ENCODE measurements at places on chromosomes 1 and 21. TPM values are rescaled to one million over a fixed set of nuclear protein-coding genes. Genes with fewer than 3 reads are reported as not detected.

LRRC38 gene
- total RNA-seq = 2.5 TPM

CFAP45 gene
- not detected for total RNA-seq

GRCh38 chr1:109864047-109864822 is 46.4 kb upstream of the CSF1 start:
- no peaks in the 10 kb centered on the region for H3K27me3 ChIP-seq
- DNase-seq = no peak
- H3K27ac ChIP-seq = peak overlapping the region; percentile 66
- H3K36me3 ChIP-seq = no peaks in the 10 kb centered on the region
- H3K4me1 ChIP-seq = peaks cover 27% of the 10 kb centered on the region

MARK1 gene
- total RNA-seq = 13.0 TPM

- H3K27me3 ChIP-seq = no peaks in the 10 kb centered on the region
- H3K27ac ChIP-seq = no peak overlapping the region
- DNase-seq = no peak
- no peaks in the 10 kb centered on the region for H3K36me3 ChIP-seq
These were observed 58.3 kb downstream of the ZNF648 start for GRCh38 chr1:182003025-182003725.

GRCh38 chr1:3814771-3815561 is 18.7 kb upstream of the LRRC47 start:
- H3K36me3 ChIP-seq = peaks cover 21% of the 10 kb centered on the region
- H3K4me3 ChIP-seq = no peak overlapping the region

UTS2 gene
- total RNA-seq = 5.4 TPM

GRCh38 chr1:56494306-56494705 is 85.1 kb downstream of the PLPP3 start:
- H3K27ac ChIP-seq = no peak overlapping the region
- H3K27me3 ChIP-seq = no peaks in the 10 kb centered on the region
- H3K4me3 ChIP-seq = no peak overlapping the region

DNA sequence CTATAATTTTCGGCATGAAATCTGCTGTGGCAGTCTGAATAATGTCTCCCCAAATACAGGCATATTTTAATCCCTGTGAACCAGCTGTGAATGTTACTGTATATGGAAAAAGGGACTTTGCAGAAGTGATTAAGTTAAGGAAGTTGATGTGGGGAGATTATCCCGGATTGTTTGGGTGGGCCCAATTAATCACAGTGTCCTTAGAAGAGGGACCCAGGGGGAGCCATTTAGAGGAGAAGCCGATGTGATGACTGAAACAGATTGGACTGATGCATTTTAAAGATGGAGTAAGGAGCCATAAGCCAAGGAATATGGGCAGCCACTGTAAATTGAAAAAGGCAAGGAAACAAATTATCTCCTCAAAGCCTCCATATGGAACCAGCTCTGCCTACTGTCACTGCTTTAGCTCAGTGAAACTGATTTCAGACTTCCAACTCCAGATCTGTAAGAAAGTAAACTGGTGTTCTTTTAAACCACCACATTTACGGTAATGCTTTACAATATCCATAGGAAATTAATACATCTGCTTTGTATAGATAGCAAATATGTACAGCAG is 61.1 kb upstream of the GPR88 start:
- DNase-seq = no peak
- no peak overlapping the region for H3K27ac ChIP-seq
- H3K4me1 ChIP-seq = no peaks in the 10 kb centered on the region

ADAMTS1 gene
- 241 TPM for total RNA-seq

DNA sequence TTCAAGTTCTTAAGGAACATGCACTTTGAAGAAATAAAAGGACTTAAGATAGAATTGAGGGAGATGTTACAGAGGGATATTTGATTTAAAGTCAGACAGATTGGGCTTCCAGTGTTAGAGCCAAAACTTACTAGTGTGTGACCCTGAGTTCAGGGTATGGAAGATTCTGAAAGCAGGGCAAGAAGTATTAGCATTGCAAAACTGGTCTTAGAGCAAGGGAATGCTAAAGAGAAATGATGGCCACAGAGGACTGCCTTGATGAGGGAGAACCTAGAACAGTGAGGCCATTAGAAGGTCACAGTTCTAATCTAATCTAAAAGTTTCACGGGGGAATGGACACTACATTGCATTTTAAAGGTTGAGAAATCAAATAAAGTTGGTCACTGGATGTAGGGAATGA is 45.5 kb downstream of the UROD start:
- H3K27me3 ChIP-seq = no peaks in the 10 kb centered on the region
- no peak overlapping the region for H3K27ac ChIP-seq
- H3K36me3 ChIP-seq = peaks cover 5% of the 10 kb centered on the region
- H3K4me1 ChIP-seq = no peaks in the 10 kb centered on the region
- no peak overlapping the region for H3K4me3 ChIP-seq
- no peak for DNase-seq

HES2 gene
- total RNA-seq = 44.7 TPM

DNA sequence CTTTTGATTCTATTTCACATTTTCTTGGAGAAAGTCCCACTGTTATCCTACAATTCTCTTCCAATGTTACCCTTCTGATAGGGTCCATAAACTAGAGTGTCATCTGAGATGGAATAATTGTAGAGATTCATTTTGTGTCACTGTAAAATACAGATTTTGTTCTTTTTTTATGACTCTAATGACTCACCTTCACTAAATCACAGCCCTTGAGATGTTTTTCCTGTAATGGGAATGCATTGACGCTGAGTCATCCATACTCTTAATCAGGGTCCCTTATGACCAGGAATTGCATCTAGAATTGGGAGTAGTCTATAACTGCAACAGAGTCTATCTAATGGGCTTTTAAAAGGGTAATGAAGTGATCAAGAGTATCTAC is 315.5 kb downstream of the TGFB2 start:
- no peaks in the 10 kb centered on the region for H3K36me3 ChIP-seq
- no peaks in the 10 kb centered on the region for H3K27me3 ChIP-seq
- H3K4me1 ChIP-seq = peaks cover 28% of the 10 kb centered on the region
- H3K27ac ChIP-seq = no peak overlapping the region

RBM34 gene
- 44.7 TPM for total RNA-seq

DNA sequence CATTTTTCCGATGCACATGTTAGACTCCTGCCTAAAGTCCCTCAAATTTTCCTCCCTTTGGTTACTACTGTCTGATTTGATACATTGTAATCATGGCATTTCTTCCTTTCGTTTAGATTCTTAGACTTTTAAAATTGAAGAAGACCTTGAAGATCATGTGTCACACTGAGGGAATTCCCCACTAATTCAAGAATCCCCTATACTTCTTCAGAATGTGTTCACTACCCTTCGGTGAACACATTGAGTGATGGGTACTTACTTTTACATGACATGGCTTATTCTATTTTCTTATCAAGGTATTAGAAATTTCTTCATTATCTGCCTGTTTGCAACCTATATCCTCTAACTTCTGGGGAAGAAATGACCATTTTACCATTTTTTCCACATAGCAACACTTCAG is 85.9 kb downstream of the LHX8 start:
- no peak overlapping the region for H3K4me3 ChIP-seq
- DNase-seq = no peak
- no peak overlapping the region for H3K27ac ChIP-seq
- no peaks in the 10 kb centered on the region for H3K36me3 ChIP-seq

GRCh38 chr1:155729031-155729898 is 40.4 kb downstream of the DAP3 start:
- H3K36me3 ChIP-seq = peaks cover 45% of the 10 kb centered on the region
- H3K27me3 ChIP-seq = no peaks in the 10 kb centered on the region
- no peak for DNase-seq

- no peak for DNase-seq
- H3K4me1 ChIP-seq = peaks cover 2% of the 10 kb centered on the region
- H3K36me3 ChIP-seq = no peaks in the 10 kb centered on the region
- H3K27me3 ChIP-seq = no peaks in the 10 kb centered on the region
- no peak overlapping the region for H3K4me3 ChIP-seq
These were observed 7.7 kb downstream of the PCP4L1 start for GRCh38 chr1:161266202-161266601.

SPRR2E gene
- total RNA-seq = 11.8 TPM

GUCA2A gene
- not detected for total RNA-seq

- no peaks in the 10 kb centered on the region for H3K36me3 ChIP-seq
- no peak for DNase-seq
- no peak overlapping the region for H3K4me3 ChIP-seq
These were observed 60.8 kb upstream of the PRRC2C start for GRCh38 chr1:171424494-171424893.

NDUFS2 gene
- 104 TPM for total RNA-seq

DNA sequence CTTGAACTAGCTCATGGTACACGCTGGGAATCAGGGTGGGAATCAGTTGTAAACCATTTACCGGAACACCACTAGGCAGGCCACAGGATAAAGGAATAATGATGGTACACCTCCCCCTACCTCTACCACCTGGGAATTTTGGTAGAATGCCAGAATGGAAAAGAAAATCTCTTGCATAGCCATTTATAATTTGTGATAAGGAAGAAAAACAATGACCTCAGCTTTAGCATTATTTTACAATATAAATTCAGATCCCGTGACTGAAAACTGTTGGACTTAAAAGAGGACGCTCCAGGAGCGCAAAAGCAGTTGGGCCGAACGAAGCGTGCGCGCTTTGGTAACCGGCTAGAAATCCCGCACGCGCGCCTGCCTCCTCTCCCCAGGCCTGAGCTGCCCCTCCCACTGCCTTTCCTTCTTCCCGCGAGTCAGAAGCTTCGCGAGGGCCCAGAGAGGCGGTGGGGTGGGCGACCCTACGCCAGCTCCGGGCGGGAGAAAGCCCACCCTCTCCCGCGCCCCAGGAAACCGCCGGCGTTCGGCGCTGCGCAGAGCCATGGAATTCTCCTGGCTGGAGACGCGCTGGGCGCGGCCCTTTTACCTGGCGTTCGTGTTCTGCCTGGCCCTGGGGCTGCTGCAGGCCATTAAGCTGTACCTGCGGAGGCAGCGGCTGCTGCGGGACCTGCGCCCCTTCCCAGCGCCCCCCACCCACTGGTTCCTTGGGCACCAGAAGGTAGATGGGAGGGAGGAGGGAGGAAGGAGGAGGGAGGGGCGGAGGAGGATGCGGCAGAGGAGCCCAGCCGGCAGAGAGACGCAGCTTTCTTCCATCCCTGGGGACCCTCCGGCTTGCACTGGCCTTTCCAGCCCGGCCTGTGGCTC is at the start of gene CYP4X1:
Gene CYP4X1, plus strand, starts transcription at position 402 of the 873 bp plus-strand sequence. Its CDS starts 149 bp downstream, at position 551.
- no peaks in the 10 kb centered on the region for H3K36me3 ChIP-seq
- H3K27me3 ChIP-seq = no peaks in the 10 kb centered on the region
- no peak for DNase-seq

DNA sequence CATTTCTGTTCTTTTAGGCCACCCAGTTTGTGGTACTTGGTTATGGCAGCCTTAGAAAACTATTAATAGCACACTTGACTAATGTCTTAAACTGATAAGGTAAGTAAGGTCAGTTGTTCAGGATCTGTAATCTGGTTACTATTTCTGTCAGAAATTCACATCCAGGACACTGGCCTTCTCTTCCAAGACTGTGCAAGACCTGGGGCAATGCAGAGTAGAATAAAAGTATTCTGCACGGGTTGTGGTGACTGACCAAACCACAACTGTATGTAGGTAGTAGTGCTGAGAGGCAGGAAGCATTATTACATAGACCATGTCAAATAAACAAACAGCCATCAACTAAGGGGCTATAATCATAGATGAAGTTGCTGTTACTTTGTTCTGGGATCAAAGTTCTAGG is 46.7 kb downstream of the WARS2 start:
- no peak overlapping the region for H3K4me3 ChIP-seq
- H3K4me1 ChIP-seq = no peaks in the 10 kb centered on the region
- no peak overlapping the region for H3K27ac ChIP-seq
- H3K27me3 ChIP-seq = no peaks in the 10 kb centered on the region

PI4KB gene
- 69.0 TPM for total RNA-seq

- no peak overlapping the region for H3K4me3 ChIP-seq
- no peaks in the 10 kb centered on the region for H3K36me3 ChIP-seq
- H3K4me1 ChIP-seq = peaks cover 55% of the 10 kb centered on the region
These were observed 13.0 kb upstream of the GUCA2A start for GRCh38 chr1:42177541-42177981.

SH3D21 gene
- 17.2 TPM for total RNA-seq

DNA sequence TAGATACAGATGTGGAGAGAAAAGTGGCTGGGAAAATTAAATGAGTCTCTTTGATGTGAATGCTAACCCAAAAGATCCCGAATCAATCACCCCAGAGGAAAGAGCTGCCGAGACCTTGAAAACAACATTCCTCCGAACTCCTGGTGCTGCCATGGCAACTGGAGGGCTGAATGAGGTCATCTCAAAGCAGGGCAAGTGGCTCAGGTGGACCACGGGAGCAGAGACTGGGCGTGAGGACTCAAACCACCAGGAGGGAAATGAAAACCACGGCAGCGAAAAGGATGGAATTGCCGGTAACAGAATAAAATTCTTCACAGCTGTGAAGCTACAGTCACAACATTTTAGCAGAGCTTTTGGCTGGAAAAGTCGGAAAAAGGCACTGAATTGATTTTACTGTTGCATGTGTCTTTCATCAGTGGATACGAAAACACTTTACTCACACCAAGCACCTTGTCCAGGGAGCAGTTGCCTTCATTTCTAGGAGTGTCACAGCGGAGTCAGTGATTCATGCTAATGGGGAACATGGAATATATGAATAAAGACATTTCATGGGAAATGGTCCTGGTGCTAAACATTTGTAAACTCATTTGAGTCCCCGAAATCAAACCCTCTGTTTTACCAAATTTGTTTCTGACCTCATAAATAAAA is 23.2 kb upstream of the BECN2 start:
- no peak overlapping the region for H3K27ac ChIP-seq
- H3K4me3 ChIP-seq = no peak overlapping the region
- DNase-seq = no peak
- no peaks in the 10 kb centered on the region for H3K27me3 ChIP-seq

GRCh38 chr1:177065430-177065829 is 99.1 kb downstream of the ASTN1 start:
- no peak overlapping the region for H3K27ac ChIP-seq
- H3K4me3 ChIP-seq = no peak overlapping the region
- no peak for DNase-seq
- no peaks in the 10 kb centered on the region for H3K36me3 ChIP-seq
- no peaks in the 10 kb centered on the region for H3K4me1 ChIP-seq

DNA sequence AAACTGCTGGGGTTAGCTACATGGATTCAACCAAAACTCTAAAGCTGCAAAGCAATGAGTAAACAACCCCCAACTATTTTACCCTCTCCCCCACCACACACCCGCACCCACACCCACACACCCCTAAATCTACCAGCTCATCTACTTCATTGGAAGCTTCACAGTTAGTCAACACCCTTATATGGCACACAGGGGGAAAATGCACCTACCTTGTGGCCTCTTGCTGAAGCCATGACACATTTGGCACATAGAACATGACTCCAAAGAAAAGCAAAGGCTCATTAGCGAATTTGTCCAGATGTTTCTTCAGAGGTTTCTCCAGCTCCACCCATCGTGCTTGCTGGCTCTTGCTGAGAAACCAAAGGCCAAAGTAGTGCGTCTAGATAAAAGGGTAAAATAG is 99.8 kb downstream of the PTPN14 start:
- H3K27ac ChIP-seq = no peak overlapping the region
- H3K27me3 ChIP-seq = no peaks in the 10 kb centered on the region
- DNase-seq = no peak
- H3K36me3 ChIP-seq = no peaks in the 10 kb centered on the region

GRCh38 chr1:183881387-183882131 is 76.6 kb downstream of the RGL1 start:
- H3K4me1 ChIP-seq = peaks cover 40% of the 10 kb centered on the region
- no peaks in the 10 kb centered on the region for H3K27me3 ChIP-seq
- H3K27ac ChIP-seq = peak overlapping the region; percentile 6
- H3K36me3 ChIP-seq = peaks cover 17% of the 10 kb centered on the region
- no peak for DNase-seq
